Mesendoderm (in vitro differentiated cells): ENCODE measurements at places on chromosomes 2 and 18.
A peak's percentile ranks its signal among the peaks of the same experiment; 100 is the strongest.

- DNase-seq, result no peak
Measured at GRCh38 chr2:11366326-11366741, 21.9 kb upstream of the ROCK2 start.

DNA sequence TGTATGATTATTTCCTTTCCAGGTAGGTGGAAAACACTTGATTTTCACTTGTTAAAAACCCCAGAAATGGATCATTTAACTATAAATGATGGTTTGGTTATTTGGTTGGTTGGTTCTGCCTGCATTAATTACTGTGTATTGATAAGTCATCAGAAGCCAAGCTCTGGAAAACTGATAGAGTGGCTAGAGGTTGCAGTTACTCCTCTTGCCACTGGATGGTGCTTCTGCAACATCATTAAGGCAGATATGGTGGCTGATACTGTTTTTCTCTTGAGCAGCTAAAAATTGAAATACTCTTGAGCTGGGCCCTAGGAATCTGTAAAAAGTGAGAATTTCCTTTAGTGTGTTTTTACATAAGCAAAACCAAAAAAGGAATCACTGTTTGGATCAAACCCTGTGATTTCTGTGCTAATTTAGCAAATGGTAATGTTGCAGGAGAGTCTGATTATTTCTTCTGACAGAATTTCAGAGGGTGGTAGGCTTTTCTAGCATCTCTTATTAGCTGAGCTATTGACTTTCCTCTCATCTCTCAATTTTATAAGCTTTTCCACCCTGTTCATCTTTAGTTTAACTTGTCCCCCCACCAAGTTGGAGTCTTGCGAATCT, 54.3 kb downstream of the RAB10 start:
- peak; percentile 56 for DNase-seq

DNA sequence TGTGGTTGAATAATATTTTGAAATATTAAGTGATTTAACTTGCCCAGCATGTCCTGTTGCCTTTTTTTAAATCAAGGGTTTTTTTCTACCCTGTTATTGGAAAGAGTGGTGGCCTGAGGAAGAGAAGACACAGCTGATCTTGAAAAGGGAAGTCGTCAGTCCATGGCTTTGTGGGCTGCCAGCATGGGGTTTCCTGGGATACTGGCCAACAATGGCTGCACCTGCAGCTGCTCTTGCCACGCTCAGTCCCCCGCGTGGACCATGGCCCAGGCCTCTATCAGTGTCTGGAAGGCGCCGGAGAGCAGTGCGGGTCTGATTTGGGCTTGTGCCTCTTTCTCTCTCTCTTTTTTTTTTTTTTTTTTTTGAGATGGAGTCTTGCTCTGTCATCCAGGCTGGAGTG, 99.3 kb downstream of the ASB1 start:
- no peak for DNase-seq

- no peak for DNase-seq
Measured at GRCh38 chr2:182321096-182321495, 105.7 kb downstream of the PDE1A start.

DNA sequence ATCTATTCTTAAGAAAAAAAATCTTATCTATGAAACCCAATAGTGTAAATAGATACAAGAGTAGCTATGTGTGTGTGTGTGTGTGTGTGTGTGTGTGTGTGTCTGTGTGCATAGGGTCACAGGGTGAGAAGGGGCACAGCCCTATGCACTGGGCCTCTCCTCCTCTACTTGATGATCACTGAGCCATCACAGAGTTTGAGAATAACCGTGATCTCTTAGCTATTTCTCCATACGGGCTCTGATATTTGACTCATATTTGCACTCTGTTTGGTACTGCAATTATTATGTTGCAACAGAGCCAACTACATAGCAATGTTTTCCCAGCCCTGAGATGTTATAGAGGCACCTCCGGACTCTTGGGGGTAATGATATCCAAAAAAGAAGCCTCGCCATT, 28.8 kb upstream of the SLC40A1 start:
- no peak for DNase-seq

DNA sequence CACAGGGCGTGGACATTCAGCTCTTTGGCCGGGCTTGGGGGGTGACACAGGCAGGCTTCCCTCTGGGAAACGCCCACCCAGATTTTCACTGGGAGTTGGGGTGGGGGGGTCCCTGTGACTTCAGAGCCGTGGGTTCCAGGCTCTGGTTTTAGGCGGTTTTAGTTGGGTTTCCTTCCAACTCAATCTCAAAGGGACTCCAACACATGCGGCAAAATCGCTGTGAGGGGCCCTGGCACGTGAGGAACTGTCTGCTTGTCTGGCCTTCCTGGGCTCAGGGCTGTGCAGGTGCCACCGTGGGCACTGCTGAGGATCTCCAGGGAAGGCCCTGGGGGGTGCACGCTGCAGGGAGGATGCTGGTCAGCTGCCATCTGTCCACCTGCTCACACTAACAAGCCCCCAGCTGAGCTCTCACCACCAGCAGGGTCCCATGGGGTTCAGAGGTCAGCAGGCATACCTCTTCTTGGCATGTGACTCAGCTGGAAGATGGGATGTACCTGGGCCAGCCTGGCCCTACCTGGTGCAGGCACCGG, 11.7 kb downstream of the HS6ST1 start:
- DNase-seq, result no peak

DNA sequence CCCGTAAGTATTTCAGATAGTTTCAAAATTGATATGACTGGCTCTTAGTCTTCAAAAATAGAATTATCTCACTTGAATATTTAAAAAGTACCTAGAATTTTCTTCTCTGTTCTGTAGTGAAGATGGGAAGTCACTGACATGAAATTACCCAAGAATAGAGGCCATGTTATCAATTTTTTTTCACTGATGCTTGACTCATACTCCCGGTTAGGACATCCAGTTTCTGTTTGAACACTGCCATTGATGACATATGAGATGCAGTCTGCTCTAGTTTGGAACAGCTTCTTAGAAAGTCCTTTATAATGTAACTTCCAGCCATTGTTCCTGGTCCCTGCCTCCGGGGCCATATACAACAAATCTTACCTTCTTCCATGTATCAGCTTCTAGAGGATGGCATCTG, 26.0 kb downstream of the MAP3K20 start:
- DNase-seq, result no peak
